ENCODE measurements at places on chromosomes 12 and 14.

GRCh38 chr12:127041985-127042625 lies 1224.9 kb upstream of the TMEM132C start:
- no peak for DNase-seq

DNA sequence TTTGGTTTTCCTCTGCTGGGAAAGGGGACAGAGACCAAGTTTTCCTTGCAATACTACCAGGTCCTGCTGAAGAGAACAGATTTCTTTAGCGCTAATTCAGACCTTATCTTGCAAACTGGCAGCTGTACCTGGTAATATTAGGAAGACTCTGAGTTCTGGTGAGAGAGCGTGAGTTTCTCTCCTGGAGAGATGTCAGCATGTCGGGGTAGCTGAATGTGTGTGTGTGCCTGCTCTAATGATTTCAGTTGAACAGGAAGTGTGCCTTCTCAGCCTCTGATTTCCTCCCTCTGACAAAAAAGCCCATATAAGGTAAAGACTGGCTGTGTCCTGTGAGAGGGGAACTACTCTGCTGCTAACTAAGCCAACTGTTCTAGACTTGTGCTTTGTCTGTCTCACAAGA lies 10.3 kb upstream of the ERP27 start:
- peak; percentile 41 for DNase-seq

GRCh38 chr12:79183003-79183402 lies 318.4 kb downstream of the SYT1 start:
- DNase-seq: no peak

GRCh38 chr12:49821373-49822287 lies 6.6 kb downstream of the NCKAP5L start:
- DNase-seq: no peak

DNA sequence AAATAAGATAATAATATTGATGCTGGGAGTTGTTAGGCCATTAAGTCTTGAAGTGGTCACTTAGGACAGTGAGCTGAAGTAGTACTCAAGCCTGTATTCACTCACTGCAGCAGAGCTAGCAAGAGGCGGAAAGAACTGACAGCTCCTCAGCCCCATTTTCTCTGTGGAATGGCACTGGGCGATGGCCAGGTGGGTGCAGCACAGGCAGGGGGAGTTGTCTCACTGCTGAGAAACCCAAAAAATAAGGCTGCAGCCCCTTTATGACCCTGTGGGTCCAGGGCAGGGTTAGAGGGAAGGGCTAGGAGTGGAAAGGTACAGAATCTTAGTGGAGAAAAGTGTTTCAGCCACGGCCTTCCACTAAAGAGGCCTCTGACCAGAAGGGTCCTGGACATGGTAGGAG lies 35.5 kb downstream of the PDZRN4 start:
- DNase-seq: no peak

DNA sequence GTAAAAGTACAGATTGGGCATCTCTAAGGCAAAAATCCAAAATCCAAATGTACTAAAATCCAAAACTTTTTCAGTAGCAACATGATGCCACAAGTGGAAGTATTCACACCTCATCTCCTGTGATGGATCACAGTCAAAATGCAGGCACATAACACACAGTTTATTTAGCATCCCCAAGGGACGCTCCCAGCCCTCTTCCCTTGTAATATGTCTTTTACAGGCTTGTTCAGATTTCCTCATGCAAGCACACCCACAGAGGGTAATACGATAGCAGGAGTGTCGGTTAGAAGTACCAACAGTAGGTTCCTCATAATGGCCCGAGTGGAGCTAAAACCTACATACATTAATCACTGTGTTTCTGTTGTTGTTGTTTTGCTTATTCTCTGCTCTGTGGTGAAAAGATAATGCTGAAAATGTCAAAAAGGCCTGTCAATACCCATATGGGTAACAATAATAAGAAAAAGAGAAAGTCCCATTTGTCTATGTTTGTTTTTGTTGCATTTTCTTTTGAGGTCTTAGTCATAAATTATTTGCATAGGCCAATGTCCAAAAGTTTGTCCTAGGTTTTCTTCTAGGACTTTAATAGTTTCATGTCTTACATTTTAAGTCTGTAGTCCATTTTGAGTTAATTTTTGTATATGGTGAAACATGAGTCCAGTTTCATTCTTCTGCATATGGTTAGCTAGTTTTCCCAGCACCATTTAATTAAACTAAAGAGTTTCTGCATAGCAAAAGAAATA lies 133.1 kb downstream of the LRIG3 start:
- DNase-seq: no peak

GRCh38 chr12:95096852-95097251 lies 23.4 kb upstream of the NR2C1 start:
- DNase-seq: no peak

DNA sequence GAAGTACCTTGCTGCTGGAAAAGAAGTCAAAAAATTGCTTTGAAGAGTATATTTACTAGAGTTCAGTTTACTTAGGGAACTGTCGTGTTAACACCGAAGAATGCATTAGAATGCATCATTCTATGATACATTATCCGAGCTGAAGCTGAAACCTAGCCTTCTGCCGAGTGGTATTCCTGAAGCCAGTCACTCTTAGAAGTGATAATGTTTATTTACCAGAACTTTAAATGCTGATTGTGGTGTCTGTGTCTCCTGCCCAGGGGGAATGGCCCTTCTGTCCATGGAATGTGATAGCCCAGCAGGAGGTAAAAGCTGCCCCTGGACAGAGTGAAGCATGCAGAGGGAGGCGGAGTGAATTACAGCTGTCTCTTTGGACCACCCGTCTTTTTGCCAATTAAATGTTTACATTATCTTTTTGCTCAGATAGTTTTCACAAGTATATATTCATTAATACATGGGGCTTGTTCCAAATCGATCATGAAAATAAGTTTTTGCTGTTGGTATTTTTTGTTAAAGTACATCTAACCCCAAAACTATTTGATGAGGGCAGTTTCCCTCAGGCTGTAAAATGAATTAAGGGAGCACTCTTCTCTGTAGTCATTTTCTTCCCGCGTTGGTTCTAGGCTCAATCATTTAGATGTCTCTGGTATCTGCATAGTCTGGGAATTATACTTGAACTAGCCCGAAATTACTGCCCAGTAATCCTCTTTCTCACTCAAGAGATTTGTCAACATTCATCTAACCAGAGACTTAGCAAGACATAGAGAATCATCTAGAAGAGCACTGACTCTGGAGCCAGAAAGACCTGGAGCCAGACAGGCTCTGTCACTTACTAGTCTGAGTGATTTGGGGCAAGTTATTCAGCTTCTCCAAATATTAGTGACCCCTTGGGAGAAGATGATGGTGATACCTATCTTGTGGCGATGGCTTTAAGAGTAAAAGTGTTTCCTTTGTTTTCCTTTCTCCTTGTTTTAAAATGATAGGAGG lies 147.6 kb downstream of the CRADD start:
- DNase-seq: no peak

DNA sequence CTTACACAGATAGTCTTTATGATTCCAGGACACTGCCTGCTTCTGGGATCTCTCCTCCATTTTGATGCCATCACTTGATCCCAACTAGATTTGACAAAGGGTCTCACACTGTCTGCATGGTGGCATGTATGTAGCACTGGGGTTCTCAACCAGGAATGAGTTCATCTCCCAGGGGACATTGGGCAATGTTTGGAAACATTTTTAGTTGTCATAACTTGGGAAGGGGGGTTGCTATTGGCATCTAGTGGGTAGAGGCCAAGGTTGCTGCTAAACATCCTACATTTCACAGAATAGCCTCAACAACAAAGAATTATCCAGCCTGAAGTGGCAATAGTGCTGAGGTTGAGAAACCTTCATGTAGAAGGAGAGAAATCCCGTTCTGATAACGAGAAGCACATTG lies 376.2 kb downstream of the DPF3 start:
- DNase-seq: no peak

DNA sequence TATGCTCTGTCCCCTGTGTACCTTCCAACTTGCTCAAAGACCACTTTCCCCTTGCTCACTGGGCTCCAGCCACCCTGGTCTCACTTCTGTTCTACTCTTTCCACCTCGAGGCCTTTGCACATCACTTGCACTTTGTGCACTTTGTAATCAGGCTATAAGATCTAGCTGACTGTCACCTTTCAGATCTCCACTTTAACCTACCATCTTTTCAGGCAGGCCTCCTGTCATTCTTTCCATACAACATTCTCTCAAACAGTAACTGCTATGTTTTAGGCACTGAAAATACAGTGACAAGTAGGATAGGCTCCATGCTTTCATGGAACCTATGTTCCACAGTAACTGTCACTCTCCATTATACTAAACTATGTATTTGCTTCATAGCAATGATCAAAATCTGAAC lies 14.0 kb downstream of the CPM start:
- no peak for DNase-seq

GRCh38 chr12:83210933-83211332 lies 524.2 kb downstream of the TMTC2 start:
- no peak for DNase-seq

GRCh38 chr12:104218935-104219334 lies 3.4 kb downstream of the TXNRD1 start:
- DNase-seq: no peak

GRCh38 chr12:6916426-6917200 lies 2.2 kb downstream of the ENO2 start:
- DNase-seq: no peak

DNA sequence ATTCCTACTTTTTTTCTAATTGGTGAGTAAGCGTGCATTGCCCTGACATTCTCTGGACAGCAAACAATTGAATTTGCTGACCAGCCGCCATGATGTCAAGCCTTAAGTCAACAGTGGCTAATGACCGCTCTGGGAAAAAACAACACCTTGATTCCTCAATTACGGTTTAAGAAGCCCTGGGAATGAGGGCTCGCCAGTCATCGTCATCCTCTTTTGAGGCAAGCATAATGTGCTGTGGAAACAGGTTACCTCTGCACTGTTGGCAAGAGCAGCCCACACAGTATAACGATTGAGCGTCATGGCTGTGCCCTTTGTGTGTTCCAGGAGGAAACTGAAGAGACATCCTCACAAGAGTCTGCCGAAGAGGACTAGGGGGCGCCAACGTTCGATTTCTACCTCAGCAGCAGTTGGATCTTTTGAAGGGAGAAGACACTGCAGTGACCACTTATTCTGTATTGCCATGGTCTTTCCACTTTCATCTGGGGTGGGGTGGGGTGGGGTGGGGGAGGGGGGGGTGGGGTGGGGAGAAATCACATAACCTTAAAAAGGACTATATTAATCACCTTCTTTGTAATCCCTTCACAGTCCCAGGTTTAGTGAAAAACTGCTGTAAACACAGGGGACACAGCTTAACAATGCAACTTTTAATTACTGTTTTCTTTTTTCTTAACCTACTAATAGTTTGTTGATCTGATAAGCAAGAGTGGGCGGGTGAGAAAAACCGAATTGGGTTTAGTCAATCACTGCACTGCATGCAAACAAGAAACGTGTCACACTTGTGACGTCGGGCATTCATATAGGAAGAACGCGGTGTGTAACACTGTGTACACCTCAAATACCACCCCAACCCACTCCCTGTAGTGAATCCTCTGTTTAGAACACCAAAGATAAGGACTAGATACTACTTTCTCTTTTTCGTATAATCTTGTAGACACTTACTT lies 138.9 kb downstream of the HMGA2 start:
- DNase-seq: no peak

DNA sequence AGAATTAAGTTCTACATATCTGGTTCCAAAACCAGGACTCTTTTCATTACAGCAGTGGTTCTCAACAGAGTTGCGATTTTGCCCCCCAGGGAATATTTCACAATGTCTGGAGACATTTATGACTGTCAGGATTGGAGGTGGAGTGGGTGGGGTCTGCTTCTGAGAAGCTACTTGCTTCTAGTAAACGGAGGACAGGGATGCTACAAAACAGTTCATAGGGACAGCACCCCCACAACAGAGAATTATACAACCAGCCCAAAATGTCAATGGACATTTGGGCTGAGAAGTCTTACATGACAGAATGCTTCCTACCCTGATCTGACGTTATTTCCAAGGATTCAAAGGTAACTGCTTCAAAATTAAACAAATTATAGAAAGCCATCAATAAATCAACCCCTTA lies 739 bp upstream of the SPATA7 start:
- no peak for DNase-seq

GRCh38 chr12:71242511-71242910 lies 84.7 kb upstream of the TSPAN8 start:
- no peak for DNase-seq

DNA sequence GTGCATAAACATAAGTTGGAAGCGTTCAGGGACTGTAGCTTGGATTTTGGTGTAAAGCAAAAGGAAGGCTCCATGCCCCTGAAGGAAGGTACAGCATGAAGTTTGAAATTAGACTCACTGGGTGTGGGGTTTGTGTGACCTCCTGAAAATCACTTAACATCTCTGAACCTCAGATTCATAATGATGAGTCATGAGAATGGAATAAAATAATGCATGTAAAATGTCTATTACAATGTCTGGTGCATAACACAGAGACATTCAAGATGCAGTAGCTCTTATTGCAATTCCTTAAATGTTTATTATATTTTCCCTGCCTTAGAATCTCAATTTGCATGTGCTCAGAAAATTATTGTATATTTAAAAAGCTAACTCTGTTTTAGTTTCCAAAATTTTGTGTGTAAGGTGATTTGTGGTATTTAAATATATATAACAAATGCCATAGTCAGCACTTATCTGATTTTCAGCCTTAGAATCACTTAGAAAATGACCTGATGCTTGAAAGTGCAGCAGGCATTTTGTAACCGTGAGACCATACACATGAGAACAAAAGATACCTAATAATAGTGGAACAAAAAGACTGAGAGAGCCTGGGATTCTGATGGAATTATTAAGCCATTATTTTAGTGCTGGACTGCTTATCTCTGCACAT lies 66.3 kb downstream of the E2F7 start:
- no peak for DNase-seq

DNA sequence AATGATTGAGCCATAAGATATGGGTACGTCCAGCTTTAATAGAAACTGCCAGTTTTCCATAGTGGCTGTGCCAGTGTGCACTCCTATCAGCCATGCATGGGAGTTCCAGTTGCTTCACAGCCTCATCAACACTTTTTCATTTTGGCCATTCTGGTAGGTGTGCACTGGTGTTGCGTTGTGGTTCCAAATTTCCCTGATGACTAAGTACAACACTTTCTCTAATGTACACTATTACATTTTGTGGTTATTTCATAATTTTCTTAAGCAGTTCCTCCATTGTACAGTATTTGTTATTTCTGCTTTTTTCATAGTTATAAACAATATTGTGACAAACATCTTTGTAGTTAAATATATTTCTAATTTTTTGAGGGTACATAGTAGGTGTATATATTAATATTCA lies 21.5 kb upstream of the OAS1 start:
- no peak for DNase-seq

GRCh38 chr12:106132175-106133135 lies 6.3 kb downstream of the NUAK1 start:
- no peak for DNase-seq

- DNase-seq: no peak
These were observed 107.5 kb downstream of the PHLDA1 start for GRCh38 chr12:75923964-75924666.

Measured in SW 1271 (cell line).